GM04503 (cell line): ENCODE measurements at places on chromosomes 1 and 21.

- DNase-seq, result no peak
Measured at GRCh38 chr1:91071838-91072237, 50.0 kb upstream of the ZNF644 start.

DNA sequence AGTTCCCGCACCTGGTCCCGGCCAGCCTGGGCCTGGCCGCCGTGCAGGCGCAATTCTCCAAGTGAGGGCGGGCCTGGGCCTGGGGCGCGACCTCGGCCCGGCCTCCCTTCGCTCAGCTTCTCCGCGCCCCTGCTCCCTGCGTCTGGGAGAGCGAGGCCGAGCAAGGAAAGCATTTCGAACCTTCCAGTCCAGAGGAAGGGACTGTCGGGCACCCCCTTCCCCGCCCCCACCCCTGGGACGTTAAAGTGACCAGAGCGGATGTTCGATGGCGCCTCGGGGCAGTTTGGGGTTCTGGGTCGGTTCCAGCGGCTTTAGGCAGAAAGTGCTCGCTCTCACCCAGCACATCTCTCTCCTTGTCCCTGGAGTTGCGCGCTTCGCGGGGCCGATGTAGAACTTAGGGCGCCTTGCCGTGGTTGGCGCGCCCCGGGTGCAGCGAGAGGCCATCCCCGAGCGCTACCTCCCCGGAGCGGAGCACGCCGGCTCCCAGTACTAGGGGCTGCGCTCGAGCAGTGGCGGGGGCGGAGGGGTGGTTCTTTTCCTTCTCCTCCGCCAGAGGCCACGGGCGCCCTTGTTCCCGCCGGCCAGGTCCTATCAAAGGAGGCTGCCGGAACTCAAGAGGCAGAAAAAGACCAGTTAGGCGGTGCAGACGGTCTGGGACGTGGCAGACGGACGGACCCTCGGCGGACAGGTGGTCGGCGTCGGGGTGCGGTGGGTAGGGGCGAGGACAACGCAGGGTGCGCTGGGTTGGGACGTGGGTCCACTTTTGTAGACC is 1.2 kb downstream of the OLIG1 start:
- DNase-seq, result no peak

DNA sequence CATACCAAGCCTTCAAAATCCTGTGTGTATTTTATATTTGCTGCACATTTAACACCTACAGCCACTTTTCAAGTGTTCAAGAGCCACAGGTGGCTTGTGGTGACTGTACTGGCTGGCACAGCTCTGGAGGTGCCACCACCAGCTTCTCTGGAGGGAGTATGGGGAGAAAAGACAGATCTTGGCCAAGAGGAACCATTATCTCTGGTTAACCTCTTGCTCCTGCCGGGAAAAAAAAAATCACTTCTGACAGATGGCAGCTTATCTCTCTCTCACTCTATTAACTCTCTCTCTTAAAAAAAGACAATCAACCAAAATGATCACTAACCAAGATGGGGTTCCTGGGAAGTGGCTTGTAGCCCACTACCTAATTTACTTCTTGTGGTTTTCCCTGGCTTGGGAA is 1.2 kb upstream of the RIIAD1 start:
- DNase-seq, result no peak

DNA sequence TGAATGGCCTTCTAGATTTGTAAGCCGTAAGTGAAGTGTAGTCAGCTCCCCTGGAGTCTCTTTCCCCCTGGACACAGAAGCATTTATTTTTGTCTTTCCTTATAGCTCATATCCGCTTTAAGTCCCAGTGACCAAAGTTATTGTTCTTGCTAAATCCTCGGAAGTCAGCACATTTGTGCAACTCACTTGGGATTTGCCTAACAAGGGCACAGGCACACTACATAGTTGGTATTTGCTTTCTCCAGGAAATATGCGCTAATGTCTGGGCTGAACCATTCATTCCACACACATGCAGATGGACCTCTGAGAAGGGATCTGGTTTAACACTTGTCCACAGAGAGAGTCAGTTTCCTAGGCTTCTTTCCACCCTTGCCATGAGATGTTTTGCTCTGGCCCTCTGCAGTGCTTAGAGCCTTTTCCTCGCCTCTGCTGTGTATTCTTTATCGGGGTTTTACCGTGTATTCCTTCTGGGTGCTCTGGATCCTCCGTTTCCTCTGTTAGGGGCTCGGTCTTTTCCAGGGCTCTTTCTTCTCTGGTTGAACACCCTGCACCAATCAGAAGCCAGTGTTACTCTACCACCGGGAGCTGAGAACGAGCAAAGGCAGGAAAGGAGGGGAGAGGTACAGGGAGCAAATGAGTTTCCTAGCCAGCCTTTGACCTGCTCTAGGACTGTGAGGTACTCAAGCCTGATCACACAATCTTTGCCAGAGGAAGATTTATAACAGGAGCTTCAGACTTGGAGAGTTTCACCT is 72.4 kb downstream of the ABCA4 start:
- peak; percentile 85 for DNase-seq

DNA sequence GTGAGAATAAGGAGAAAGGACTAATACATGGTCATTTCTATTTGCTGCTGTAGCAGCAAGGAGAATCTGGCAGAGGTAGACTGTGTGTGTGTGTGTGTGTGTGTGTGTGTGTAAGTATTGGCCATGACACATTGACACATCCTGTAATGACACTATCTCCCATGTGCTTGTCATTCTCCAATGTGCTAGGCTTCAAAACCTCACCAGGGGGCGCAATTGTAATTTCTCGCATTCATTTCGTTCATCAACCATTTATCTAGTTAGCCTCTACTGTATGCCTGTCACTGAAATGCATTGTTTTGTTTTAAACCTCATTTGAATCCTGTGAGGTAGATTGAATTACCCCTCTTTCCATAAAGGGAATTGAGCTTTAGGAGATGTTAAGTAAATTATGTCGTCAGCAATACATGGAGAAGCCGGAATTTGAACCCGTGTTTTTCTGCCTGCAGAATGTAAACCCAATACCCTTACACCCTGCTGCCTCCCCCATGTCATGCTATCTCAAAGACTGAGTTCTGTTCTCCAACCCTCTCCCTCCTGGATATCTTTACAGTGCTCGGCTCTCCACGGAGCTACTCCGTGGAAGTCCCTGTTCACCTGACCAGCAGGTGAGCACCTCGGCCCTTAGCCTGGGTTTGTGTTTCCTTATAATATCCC is 100.8 kb downstream of the UCK2 start:
- DNase-seq, result no peak

GRCh38 chr1:226581650-226582330 is 33.2 kb downstream of the STUM start:
- no peak for DNase-seq

- no peak for DNase-seq
Measured at GRCh38 chr1:233359431-233359830, 31.9 kb downstream of the MAP3K21 start.

DNA sequence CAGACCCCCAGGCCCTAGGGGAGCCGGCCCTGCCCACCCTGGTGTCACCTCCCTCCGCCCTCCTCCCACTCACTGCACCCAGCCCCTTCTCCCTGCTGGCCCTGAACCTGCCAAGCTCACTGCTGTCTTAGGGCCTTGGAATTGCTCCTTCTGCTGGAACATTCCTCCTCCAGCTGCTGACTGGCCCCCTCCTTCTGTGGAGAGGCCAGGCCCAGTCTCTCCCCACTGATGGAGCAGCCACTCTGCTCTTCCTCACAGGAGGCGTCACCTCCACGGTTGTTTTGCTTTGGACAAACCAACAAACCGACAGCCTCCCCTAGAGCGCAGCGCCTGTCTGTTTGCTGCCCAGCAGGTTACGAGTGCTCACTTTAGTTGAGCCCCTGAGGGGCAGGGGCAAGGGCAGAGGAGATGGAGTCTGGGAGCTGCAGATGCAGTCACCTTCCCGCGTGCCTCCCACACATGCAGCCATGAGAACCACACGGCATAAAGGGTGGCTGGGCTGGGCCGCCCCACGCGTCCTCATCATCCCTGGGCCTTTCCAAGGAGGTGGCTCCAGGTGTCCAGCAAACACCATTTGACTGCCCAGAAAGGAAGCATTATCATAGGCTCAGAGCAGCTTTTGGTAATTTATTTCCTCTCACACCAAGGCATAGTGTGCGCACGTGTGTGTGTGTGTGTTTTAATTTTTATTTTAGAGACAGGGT is 9.4 kb downstream of the OXCT2 start:
- no peak for DNase-seq

GRCh38 chr1:228990906-228991569 is 255.8 kb downstream of the RHOU start:
- DNase-seq, result no peak

DNA sequence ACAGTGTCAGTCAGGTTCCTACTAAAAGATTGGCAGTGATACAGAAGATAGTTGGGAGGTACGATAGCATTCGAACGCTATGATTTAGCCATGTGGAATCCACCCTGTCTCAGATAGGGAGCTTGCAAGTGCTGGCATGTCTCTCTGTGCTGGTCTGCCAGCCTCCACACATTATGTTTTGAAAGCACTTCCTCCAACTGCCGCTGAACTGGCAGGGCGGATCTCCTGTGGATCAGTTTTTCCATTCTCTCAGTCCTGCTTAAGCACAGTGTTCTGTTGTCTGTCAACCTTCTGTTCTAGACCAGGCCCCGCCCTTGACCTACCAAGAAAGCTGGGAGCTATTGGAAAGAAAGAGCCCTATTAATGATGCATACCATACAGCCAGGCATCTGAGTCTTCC is 65.5 kb upstream of the PALMD start:
- DNase-seq, result no peak

- DNase-seq, result no peak
Measured at GRCh38 chr1:184624051-184624450, 130.6 kb downstream of the EDEM3 start.

DNA sequence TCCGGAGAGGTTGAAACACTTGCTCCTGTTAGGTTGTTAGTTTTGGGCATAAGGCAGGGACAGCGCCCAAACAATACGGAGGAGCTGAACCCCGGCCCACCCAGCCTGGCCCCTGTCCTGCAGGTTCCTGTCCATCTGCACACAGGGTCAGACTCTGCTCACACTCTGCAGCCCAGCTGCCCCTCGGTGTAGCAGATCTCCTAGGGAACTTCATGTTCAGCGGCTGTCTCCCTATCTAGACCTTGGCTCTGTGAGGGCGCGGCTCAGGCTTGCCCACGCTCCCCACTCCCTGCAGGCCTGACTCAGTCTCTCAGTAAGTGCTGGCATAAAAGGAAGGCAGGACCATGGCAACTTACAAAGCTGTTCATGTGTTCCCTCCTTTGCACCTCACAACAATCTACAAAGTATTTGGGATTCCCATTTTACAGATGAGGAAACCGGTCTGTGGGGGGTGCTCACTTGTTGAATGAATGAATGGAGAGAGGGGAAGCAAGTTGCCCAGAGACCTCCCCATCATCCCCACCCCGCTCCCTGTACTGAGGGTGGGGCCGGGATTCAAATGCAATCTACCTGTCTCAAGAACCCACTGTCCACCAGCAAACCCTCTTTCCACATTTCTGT is 26.2 kb downstream of the ACOT11 start:
- no peak for DNase-seq

DNA sequence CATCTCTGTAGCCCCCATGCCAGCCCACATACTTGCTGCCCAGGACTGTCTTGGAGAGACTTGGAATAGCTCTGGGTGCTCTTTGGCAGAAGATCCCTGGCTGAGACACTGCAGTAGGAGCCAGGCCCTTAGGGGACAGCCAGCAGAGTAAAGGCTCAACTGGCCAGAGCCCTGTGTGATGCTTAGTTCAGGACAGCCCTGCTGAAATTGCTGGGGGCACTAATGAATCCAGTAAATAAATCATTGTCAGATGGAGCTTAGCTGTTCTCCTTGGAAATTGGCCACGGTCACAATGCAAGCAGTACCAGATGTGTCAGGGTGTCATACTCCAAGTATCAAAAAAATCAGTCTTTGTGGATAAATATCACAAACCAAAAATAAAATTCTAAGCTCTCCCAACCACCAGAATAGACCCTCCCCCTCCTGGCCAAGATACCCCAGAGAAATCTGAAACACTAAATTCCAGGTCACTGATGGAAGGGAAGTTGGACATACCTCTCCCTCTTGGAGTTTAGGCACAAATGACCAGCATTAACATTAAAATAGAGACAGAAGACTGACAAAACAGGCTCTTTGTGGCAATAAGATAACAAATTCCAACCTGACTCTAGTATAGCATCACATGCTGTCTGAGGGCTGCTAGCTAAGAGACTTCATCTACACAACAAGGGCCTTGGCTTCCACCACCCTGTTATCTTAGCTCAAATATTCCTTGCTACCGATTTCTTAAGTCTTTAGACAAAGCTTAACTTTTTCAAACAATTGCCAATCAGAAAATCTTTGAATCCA is 83.2 kb upstream of the DNAH14 start:
- no peak for DNase-seq

GRCh38 chr1:225460021-225460736 is 32.3 kb upstream of the LBR start:
- DNase-seq, result no peak

DNA sequence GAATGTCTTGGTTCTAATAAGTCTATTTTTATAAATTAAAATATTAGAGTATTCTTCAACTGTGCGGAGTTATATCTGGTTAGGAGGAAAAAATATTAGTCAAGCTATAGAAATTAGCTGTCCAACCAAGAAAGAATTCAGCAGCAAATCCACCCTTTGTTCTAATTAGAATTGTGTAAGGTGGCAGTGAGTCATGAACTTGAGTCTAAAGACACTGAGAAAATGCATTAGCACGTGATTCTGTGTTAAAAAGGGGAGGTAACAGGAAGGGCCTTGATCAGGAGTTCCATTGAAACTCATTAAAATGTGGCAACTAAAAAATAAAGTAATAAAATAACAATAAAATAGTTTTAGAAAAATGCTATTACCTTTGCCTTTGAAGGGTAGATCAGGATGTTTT is 398.2 kb upstream of the RGS18 start:
- no peak for DNase-seq

- DNase-seq, result no peak
Measured at GRCh38 chr1:112188611-112189010, 199.1 kb upstream of the KCND3 start.

- DNase-seq, result no peak
Measured at GRCh38 chr1:8424539-8425116, 106.7 kb downstream of the SLC45A1 start.

DNA sequence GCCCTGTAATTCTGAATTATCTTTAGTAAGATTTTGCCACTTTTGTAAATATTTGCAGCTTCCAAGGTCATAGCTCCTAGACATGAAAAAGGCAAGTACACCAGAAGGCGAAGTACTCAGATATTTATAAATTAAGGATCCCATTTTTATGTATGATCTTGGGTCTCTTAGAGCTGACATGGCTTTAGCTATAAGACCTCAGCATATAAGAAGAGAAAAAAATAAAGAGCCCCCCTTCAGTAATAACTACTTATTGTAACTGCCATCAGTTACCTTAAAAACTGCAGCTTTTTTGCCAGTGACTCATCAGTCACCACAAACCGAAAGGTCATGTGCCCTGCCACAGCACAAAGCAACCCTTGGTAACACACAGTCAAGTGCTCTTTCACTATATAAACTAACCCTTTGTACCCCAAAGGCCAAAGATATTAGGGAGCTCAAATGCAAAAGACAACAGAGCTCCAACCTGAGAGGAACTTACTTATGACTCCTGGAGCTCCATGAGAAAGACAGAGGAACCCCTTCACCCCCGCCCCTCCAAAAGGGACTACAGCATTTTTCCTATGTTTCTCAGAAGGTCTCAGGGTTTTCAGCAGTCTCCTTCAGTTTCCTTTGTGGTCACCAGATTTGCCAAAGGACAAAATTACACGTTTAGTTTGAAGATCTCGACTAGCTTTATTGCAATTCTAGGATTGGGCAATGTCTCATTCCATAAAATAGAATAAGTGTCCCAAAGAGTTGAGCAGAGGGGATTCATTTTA is 219.8 kb upstream of the DUSP10 start:
- peak; percentile 42 for DNase-seq
